ENCODE measurements at places on chromosomes 2 and 18.

DNA sequence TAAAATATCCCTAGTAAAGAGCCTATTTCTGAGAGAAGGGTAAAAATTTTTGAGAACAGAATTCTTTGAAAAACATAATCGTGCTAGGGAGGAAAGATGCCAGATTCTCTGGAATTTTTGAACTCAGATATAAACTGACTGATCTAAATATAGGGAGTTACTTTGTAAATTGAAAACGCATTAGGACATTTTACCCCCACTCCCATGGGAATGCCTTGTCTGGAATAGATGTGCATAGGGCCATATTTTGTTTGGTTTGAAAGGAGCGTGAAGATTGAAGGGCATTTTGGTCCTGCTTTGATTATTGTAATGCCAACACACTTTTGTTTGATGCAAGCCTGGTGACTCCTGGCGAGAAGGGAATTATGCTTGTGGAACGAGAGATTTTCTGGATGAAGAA is 158.7 kb upstream of the DPP10 start:
- DNase-seq: no peak

DNA sequence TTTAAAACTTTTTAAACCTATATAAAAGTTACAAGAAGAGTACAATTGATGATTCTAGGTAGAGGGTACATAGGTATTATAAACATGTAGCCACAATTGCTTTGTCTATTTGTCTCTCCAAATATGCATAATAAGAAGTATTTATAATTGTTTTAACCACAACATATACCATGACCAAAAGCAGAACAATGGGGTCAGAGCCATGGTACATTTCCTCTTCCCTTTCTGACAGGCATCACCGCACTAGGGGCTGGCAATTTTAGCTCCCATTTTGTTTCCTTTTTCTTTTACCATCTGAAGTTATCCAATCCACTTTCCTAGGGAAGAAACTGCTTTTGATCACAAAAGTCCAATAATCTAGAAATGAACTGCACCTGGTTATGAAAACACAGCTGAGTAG is 49.3 kb downstream of the TMX3 start:
- DNase-seq: no peak

GRCh38 chr18:61607867-61608266 is 274.6 kb downstream of the CDH20 start:
- no peak for DNase-seq

- no peak for DNase-seq
Observed at GRCh38 chr18:13621886-13622619, 104.3 kb downstream of the FAM210A start.

DNA sequence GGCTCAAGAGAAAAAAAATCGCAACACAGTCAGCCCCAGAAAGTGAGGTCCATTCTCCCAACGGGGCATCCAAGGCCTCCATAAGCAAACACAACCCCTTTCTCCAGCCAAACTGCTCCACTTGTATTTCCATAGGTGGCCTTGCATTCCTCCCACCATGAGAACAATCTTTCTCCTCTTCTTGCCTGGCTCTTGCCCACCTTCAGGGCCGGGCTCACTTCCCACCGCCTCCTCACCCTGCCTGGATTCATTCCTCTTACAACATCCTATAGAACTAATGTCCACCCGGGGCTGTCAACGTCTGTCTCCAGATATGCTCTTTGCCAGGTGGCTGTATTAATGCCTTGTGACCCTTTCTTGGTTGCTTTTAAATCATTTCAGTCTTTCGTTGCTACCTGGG is 124.5 kb downstream of the SMAD7 start:
- DNase-seq: no peak

DNA sequence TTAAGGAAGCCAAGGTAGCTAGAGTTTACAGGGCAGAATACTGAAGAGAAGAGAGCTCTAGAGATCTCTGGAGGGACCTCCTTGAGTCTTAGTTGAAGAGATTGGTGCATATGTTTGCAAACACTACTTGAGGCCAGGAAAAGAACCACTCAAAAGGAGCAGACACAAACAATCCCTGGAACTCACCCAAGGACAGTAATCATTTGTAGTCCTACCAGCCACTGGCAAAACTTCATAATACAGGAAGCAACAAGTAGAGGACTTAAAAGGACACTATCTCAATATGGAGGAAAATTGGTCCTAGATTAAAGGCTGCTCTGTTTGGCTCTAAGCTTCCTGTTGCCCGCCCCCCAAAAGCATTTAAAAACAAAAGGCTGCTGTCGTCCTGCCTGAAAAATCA is 46.9 kb upstream of the UBXN4 start:
- no peak for DNase-seq

DNA sequence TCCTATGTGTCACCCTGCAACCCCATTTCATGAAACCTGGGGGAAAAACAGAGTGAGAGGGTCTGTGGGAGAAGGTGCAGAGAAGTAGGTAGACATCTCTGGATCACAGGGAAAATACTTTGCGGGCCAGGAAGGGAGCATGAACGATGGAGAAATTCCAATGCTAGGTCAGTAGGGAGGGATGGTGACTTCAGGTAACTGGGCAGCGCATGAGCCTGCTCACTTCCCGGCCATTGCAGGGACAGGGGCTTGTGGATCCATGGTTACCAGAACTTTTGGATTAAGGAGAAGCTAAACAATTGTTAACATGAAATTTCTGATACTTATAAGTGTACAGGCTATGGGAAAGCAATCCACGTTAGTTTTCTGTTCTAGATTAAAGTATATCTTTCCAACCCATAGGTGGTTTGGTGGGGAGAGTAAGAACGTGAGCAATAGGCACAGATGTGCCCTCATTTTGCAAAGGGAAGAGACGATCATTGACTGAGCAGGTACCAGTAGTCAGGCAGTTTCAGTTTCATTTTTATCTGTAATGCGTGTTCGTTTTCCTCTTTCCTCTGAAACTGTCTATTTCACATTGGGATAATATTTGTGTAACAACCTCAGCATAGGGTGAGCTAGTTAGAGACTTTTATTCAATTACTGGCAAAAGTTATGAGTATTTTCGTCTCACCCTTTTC is 65.0 kb downstream of the NYAP2 start:
- no peak for DNase-seq

- DNase-seq: peak; percentile 77
Observed at GRCh38 chr2:84959095-84959565, 11.8 kb upstream of the KCMF1 start.

DNA sequence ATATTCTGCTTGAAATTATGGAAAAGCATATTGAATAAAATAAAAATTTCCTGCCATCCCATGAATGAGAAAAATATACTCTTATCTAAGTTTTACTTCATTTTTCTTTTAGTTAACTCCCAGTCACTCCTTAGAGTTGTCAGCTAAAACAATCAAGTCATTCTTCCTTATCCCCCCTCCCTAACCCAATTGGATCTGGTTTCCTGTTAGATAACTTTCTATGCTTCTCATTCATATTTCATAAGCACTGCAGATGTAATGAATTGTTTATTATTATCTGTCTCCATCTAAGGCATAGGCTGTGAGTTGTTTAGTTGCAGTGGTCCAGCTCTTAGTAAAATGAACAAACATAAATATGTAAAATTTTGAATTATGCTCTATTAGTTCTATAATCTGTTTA is 244.0 kb upstream of the GCFC2 start:
- DNase-seq: no peak

DNA sequence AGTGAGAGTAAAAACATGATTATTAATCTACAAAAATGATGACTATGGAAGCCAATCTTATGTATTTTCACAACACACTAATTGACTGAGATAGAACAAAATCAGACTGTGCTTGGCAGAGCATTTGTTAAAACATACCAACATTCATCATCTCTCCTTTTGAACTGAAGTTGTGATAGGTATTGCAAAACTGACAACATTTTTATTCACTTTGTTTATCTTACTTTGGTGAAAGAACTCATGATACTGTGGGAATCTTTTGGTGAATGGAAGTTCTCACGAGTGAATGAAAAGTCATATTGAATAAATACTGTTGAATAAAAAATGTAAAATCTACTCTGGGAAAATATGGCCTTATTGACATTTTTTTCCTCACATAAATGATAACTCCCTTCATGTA is 1430.2 kb upstream of the PIK3C3 start:
- DNase-seq: no peak

- DNase-seq: no peak
Observed at GRCh38 chr2:112783187-112783714, 1.0 kb downstream of the IL1A start.

GRCh38 chr2:239882781-239883180 is 142.4 kb downstream of the NDUFA10 start:
- no peak for DNase-seq

DNA sequence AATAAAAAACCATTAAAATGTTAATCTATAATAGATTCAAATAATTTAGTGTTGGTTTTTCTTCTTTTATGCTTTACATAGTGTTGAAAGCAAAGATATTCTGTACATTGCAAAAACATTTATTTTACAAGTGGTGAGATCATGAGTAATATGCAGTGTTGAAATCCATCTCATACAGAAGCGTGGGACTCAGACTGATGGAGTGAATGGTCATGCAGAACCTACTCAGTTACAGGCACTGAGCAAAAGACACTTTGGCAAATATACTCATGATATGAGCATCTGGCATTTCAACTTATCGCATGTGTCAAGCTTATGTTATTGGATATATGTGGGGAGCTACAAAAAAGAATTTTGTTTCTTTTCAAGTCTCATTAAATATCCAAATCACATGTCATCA is 620.2 kb upstream of the NETO1 start:
- DNase-seq: peak; percentile 68

- DNase-seq: no peak
Observed at GRCh38 chr2:104574367-104574766, 279.5 kb upstream of the POU3F3 start.

GRCh38 chr2:139218181-139218580 is 438.0 kb upstream of the NXPH2 start:
- peak; percentile 2 for DNase-seq

DNA sequence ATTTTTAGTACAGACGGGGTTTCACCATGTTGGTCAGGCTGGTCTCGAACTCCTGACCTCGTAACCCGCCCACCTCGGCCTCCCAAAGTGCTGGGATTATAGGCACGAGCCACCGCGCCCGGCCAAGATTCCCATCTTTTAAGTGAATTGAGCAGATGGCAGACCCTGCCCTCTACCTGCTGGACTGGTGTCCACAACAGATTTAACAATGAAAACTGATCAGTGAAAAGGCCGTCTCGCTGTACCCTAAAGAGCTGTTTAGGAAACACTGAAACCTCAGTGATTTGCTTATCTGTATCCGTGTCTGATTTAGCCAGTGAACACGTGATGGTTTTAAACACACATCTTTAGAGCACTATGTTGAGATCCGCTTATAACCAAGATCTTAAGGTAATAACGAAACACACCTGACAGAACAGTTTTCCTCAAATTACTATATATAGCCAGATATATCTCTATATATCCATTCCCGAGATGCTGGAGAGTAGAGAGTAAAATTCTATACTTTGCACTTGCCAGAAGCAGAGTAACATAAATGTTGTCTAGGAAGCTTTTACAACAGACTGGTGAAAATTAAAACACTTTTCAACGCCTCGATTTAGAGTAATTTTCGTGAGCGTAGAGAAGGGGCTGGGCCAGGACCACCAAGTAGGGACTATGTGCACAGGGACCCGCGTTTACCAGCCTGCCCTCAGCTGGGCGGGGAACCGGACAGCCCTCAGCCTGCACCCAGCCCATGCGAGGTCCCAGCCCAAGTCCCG is 594 bp downstream of the FAM161A start:
- no peak for DNase-seq
